ENCODE measurements at places on chromosomes 7 and 10.

- no peak for DNase-seq
Measured at GRCh38 chr10:36880898-36881297, 244.5 kb upstream of the ANKRD30A start.

GRCh38 chr7:274266-274665 is 15.7 kb upstream of the FOXL3 start:
- no peak for DNase-seq

GRCh38 chr7:6127110-6127490 is 95.9 kb downstream of the ANKRD61 start:
- DNase-seq: no peak

- no peak for DNase-seq
Measured at GRCh38 chr7:31687024-31687748, at the start of gene PPP1R17. TSS of gene PPP1R17 (plus strand) at chr7:31687215. CDS start at chr7:31692442, 5,227 bp downstream.

- DNase-seq: no peak
Measured at GRCh38 chr7:2870471-2870931, 26.4 kb upstream of the GNA12 start.

DNA sequence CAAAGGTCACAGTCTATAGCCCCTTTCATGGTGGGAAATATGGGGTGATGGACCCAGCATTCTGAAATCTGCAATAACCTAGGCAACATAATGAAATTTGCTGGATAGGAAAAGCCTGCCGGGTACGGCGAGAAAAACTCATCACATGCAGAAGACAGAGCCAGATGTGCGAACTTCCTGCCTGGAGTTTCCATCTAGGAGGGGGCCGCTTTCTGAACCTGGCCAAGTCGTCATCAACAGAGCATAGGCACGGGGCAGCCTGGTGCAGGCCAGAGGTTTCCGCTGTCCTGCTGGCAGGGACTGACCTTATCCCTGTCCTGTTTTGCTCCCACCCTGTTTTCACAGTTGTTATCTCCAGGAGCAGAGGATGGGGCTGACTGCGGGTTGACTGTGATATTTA is 27.4 kb downstream of the CCDC3 start:
- DNase-seq: no peak

DNA sequence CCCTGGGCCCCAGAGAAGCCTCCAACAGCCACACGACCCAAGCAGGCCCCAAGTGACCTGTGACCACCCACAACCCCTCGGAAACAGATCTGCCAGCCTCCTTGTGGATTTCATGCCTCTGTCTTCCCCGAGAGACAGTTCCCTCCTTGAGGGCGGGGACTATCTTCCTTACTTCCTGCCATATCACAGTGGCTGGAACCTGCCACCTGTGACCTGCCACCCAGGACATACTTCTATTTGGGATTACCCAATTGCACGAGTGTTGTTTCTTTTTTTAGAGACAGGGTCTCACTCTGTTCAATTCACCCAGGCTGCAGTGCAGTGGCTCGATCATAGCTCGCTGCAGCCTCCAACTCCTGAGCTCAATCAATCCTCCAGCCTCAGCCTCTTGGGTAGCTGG is 25.9 kb downstream of the TNRC18 start:
- no peak for DNase-seq
